SW 1271 (cell line): ENCODE measurements at places on chromosomes 3 and 15.

DNA sequence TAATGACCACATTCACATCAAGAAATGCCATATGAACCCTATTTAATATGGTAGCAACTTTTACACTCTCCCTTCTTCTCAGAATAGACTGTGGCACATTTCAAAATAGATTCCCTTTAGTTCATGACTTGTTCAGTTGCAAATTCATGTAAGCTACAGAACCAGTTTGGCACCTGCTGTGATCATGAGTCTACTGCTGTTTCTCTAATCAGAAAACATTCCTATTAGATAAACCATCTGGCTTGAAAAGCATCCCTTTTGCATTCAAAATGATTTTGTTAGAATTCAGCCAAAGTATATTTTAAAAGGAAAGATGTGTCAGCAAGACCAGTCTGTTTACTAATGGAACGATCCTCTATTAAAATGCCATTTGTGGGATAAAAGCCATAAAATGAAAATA lies 304.4 kb downstream of the BCHE start:
- DNase-seq: no peak

GRCh38 chr15:100683434-100683833 lies 81.0 kb downstream of the ASB7 start:
- DNase-seq: no peak

GRCh38 chr15:48628832-48629231 lies 16.7 kb downstream of the FBN1 start:
- no peak for DNase-seq

DNA sequence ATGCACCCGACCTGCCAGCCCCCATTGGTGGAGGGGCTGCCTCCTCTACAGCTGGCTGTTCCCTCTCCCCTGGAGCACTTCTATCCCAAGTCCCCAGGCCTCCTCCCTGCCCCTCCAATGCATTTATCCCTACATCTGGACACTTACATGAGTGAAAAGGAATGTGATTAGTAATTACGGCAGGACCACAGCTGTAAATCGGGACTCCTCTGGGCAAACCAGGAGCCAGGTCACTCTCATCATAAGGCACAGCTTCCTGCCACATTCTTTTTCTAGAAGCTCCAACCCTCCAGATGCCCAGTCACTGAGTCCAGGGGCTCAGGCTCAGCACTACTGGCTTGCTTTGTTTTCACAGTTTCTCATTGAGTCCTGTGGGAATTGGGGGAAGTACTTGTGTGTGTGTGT lies 54.3 kb downstream of the IL20RB start:
- DNase-seq: no peak

DNA sequence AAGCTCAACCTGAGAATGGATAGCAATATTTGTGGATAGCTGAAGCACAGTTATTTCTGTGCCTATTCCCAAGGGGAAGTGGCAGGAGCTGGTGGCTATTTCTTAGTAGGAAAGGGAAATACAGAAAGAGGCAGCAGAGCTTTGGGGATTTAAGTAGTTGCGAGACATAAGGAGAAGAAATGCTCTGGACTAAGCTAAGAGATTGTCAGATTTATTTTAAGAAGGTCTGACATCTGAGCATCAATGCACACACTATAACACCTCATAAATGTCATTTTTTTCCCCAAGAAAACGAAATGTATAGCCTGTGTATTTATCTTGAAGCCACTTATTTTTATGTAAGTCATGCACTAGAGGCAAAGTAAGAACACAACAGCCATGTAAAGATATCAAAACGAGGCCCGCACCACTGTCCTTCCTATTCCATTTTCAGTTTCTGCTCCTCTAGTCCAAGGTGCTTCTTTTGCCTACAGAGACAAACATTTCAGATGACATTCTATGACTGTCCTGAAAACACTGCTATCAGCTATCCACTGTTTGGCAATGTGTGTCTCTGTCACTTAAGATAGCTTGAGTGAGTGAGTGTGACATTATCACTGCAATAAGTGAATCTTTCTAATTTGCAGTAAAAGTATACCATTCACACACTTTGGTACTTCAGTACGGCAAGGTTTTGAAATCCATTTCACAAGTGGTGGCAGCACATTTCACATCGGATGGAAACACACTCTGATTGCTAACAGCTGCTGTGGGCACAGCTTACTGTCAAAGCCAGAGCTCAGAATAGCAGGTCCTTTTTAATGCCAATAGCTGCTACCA lies 62.7 kb upstream of the ICE2 start:
- no peak for DNase-seq

DNA sequence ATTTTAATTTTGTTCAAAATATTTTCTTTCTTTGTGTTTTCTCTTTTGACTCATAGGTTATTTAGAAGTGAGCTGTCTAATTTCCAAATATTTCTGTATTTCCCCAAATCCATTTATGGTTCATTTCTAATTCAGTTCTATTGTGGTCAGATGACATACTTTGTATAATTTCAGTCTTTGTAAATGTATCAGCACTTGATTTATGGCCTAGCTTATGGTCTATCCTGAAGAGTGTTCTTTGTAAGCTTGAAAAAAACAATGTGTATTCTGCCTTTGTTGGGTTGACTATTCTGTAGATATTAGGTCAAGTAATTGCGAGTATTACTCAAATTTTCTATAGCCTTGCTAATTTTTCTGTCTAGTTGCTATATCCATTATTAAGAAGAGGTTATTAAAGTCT lies 311.2 kb downstream of the OCA2 start:
- DNase-seq: no peak

- no peak for DNase-seq
Observed at GRCh38 chr3:30098243-30098642, 508.2 kb upstream of the TGFBR2 start.

DNA sequence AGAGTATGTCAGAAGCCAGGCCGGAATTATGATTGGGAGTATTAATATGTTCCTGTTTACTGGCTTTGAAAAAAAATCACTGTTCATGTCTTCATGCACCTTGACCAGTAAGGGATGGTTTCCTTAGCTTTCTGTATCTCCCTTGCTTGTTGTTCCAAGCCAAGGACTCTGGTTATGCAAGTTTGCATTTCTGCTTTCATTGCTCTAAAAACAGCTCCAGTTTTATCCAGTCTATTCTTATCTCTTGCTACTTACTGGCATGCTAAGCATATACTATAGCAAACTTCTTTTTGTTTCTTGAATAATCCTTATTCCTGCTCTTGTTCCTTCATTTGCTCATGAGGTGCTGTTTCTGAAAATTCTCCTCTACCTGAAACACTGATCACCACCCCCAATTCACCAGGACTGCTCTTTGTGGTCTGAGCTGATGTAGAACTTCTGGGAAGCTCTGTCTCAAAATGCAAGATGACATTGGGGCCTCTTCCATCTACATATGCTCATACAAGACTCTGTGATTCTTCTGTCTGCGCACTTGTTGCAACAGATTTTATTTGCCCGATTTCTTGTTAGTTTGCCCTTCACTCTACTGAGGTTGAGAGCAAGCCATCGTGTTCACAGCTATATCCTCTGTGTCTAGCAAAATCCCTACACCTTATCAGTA lies 173.0 kb downstream of the EBLN2 start:
- DNase-seq: no peak

DNA sequence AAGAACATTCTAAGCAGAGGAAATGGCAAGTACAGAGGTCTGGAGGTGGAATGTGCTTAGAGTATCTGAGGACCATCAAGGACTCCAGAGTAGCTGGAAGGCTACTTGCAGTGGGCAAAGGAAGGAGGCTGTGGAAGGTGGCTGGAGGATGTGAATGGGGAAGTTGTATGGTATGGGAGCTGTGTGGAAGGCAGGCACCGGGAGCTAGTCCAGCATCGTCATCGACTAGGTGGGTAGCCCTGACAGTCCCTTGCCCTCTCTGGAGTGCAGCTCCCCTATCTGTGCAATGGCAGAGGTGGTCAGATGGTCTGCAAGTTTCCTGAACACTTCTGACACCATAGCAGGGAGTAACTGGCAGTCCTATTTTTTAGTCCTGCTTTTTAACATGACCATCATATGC lies 19.3 kb downstream of the CCDC13 start:
- no peak for DNase-seq

DNA sequence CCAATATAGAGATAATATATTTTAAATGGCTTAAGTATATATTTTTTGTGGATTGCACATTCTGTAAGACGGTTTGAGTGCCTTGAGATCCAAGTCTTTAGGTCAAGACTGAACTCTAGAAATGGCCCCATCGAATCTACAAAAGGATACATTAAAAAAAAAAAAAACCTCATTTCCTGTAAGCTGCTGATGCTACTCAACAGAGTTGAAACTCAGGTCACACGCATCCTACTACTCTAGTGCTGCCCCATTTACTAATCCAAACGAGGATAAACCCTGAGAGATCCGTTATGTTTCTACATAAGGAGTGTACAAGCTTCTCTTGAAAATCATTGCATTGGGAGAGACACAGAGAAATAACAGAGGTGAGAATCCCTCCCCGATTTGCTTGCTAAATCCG lies 187.3 kb downstream of the TIGIT start:
- DNase-seq: no peak

GRCh38 chr3:2261747-2262146 lies 163.1 kb downstream of the CNTN4 start:
- no peak for DNase-seq

GRCh38 chr3:16793321-16793720 lies 91.4 kb upstream of the PLCL2 start:
- DNase-seq: no peak

DNA sequence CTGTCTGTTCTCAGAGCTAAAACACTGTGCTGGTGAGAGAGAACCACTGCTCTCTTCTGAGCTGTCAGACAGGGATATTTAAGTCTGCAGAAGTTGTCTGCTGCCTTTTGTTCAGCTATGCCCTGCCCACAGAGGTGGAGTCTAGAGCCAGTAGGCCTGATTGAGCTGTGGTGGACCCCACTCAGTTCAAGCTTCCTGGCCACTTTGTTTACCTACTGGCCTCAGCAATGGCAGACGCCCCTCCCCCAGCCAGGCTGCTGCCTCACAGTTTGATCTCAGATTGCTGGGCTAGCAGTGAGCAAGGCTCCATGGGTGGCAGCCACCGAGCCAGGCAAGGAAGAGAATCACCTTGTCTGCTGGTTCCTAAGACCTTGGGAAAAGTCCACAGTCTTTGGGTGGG lies 21.0 kb upstream of the CACNA1D start:
- no peak for DNase-seq

GRCh38 chr3:12461097-12461649 lies 23.1 kb upstream of the TSEN2 start:
- no peak for DNase-seq

DNA sequence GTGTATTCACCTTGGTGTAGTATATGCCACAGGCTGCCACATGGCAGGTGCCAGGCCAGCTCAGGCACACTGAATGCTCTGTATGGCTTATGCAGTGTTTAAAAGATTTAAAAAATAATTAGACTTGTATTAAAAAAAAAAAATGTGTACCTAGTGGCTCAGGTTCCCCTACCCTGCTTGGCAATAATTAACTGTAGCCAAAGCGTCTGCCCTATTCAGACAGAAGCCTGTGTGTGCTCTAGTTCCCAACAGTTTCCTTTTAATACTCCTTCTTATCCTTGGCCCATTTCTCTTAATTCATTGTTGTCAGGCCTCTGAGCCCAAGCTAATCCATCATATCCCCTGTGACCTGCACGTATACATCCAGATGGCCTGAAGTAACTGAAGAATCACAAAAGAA lies 752.2 kb upstream of the CFAP20DC start:
- no peak for DNase-seq

DNA sequence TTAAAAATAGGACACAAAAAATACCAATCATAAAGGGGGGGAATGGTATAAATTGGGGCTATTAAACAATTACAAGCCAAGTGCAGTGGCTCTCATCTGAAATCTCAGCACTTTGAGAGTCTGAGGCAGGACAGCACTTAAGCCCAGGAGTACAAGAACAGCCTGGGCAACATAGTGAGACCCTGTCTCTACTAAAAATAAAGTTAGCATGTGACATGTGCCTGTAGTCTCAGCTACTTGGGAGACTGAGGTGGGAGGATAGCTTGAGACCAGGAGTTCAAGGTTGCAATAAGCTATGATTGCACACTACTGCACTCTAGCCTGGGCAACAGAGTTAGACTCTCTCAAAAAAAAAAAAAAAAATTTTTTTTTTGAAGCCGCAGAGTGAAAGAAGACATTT lies 23.8 kb upstream of the GABPB1 start:
- DNase-seq: no peak

- no peak for DNase-seq
Observed at GRCh38 chr15:69472046-69472445, 19.4 kb downstream of the RPLP1 start.

- no peak for DNase-seq
Observed at GRCh38 chr3:187210545-187211327, 13.4 kb downstream of the RTP1 start.

GRCh38 chr3:8802256-8802655 lies 32.8 kb upstream of the OXTR start:
- DNase-seq: no peak

DNA sequence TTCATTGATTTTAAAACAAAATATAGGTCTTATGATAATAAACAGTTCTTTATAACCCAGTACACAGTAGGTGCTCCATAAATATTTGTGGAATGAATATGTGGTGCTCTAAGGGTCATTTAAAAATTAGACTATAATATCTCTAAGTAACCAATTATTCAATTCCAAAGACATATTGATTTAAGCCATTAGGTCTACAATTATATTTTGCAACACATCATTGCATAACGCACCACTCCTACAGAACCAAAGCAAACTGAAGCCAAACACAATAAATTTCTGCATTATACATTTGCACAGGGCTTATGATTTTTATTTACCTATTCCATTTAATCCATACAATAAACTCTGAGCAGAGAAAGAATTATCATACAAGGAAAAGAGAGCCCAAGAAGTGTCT lies 104.3 kb downstream of the ABI3BP start:
- no peak for DNase-seq

GRCh38 chr3:31550452-31551251 lies 17.9 kb downstream of the STT3B start:
- no peak for DNase-seq

- no peak for DNase-seq
Observed at GRCh38 chr3:14518893-14519292, 21.2 kb downstream of the GRIP2 start.

DNA sequence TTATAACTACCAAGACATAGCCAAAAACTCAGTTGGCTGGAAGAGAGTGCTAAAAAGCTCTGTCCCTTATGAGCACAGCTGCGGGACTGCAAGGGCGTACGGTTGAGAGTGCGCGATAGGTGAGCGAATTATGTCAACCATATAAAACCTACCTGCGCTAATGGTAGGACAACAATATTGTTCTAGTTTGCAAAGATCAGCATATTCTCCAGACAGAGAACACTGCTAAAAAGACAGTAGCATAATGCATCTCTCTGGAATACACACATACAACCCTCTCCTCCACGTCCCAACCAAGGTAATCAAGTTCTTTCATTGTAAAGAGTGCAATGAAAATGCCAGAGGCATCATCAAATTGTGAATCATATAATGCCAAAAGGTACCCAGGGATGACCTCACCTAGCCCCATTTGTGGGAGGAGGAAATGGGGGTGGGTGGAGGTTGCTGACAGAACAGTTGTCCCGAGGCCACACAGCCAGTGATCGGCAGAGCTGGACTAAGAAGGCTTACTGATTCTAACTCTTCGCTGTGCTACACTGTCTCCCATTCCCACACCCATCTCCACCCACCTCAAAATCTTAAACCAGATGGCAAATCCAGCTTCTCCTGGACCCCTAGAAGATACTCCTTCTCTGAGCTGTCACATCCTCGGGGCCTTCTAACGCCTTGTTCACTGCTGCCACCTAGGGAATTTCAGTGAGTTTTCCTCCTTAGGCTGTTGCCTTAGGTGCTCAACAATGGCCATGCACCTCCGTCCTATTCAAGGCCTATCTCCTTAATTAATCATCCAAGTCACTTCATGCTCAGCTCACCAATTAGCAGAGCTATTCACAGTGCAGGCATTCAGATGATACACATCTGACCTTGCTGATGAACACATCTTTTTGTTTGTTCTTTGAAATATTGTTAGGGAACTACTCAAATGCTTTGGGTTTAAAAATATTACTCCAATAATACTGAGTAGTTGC lies 60.7 kb downstream of the RPL22L1 start:
- peak; percentile 70 for DNase-seq
